Spinal cord (tissue), 10 donors: ENCODE measurements at places on chromosomes 16 and 17. TPM values are rescaled to one million over a fixed set of nuclear protein-coding genes. Genes with fewer than 3 reads are reported as not detected.

Gene LAT
- 0.40 TPM for total RNA-seq

DNA sequence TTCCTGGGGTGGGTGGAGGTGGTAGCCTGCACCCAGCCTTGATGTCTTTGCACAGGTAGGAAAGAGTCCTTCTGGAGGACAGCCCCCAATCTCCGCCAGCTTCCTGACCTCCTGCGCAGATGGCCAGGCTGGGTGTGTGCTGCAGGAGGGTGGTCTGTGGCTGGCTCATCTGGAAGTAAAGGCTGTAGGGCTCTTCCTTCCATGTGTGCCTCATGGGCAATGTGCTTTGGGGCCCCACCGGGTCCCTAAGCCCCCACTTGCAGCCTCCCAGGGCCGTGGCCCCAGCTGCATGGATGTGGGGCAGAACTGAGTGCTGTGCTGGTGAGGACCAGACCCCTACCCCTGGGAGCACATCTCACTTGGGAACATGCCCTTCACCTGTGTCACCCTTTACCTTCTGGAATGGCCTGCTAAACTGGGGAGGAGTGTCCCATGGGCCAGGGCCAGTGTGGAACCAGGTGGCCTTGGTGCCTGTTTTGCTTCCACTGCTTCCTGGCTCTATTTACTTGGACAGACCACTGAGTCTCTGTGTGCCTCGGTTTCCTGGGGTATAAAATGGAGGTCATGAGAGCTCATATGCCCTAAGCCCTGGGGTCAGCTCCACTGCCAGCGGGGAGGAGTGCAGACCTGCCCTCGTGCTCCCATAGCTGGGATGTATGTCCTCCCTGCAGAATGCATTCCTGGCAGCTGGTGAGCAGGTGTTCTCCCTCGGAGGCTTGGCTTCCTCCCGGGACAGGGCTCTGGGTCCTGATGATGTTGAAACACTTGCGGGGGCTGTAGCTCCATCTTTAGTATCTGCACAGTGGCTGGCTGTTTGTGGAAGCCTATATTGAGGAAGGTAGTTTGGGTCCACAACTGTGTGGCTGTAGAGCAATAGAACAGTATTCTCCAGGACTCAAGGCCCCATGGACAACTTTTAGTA, 18.0 kb downstream of the MPRIP start:
- H3K4me1 ChIP-seq = peaks cover 39% of the 10 kb centered on the region
- H3K4me3 ChIP-seq = no peak overlapping the region
- H3K36me3 ChIP-seq = peaks cover 45% of the 10 kb centered on the region
- no peak for DNase-seq
- no peak overlapping the region for H3K27ac ChIP-seq

Gene IGF2BP1
- total RNA-seq = 1.4 TPM

Gene RRAD
- 1.8 TPM for total RNA-seq

GRCh38 chr16:48182979-48183537, 27.3 kb upstream of the ABCC12 start:
- H3K4me3 ChIP-seq = no peak overlapping the region
- H3K27ac ChIP-seq = no peak overlapping the region
- no peaks in the 10 kb centered on the region for H3K4me1 ChIP-seq
- H3K27me3 ChIP-seq = no peaks in the 10 kb centered on the region

Gene KRT25
- not detected for total RNA-seq

GRCh38 chr17:78617511-78618061, 40.4 kb upstream of the DNAH17 start:
- peaks cover 13% of the 10 kb centered on the region for H3K4me1 ChIP-seq
- peaks cover 2% of the 10 kb centered on the region for H3K27me3 ChIP-seq
- DNase-seq = peak; percentile 33

- peak overlapping the region; percentile 75 for H3K4me3 ChIP-seq
- peak overlapping the region; percentile 96 for H3K27ac ChIP-seq
- H3K36me3 ChIP-seq = peaks cover 57% of the 10 kb centered on the region
- no peaks in the 10 kb centered on the region for H3K27me3 ChIP-seq
Measured at GRCh38 chr16:31459687-31460581, 633 bp downstream of the ARMC5 start.

Gene SRL
- total RNA-seq = 1.9 TPM

Gene C16orf54
- 1.1 TPM for total RNA-seq

DNA sequence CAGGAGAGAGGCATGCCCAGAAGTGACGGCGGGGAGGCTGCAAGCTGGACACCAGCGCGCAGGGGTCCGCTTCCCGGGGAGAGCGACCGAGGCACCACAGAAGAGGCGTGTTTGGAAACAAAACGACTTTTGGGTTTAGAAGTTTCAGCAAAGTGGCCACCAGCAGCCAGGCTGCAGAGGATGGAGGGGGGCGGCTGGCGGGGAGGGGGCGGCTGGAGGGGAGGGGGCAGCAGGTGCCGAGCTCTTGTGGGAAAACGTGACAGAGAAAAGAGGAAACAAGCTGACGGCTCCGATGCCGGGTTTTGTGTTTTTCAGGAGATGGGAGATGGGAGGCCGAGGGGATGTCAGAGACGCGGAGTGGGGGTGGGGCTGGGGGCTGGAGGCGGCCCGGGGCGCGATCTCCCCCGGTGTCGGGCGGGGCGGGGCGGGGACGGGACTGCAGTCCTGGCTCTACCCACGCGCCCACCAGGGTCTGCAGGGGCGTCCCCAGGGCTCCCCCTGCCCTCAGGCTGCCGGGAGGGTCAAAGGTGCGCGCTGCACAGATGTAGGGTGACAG, 32.1 kb upstream of the RPH3AL start:
- H3K4me1 ChIP-seq = peaks cover 44% of the 10 kb centered on the region
- no peaks in the 10 kb centered on the region for H3K36me3 ChIP-seq
- H3K27me3 ChIP-seq = peaks cover 3% of the 10 kb centered on the region
- no peak for DNase-seq
- peak overlapping the region; percentile 15 for H3K27ac ChIP-seq

Gene MPP3
- 30.2 TPM for total RNA-seq

Gene CSH2
- 7.2 TPM for total RNA-seq

Gene CHST6
- 5.4 TPM for total RNA-seq

DNA sequence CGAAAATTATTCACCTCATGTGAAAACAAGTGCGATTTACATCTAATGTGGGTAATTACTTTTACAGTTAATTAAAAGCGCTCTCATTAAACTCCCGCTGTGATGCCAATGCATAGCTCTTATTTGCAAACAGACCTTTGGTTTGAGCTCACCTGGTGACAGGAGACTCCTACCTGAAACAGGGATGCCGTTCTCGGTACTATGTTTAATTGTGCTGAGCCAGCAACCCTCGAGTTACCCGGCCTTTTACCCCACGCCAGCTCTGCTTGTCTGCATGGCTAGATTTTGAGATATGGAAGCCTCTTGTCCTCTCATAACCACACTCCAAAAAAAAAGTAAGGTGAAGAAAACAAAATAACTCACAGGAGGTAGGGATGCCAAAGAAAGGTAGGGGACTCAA, 690.4 kb upstream of the RBFOX1 start:
- H3K4me3 ChIP-seq = no peak overlapping the region
- H3K27ac ChIP-seq = no peak overlapping the region
- no peaks in the 10 kb centered on the region for H3K4me1 ChIP-seq
- H3K27me3 ChIP-seq = no peaks in the 10 kb centered on the region
- no peaks in the 10 kb centered on the region for H3K36me3 ChIP-seq

Gene GLYR1
- 52.5 TPM for total RNA-seq

- H3K27ac ChIP-seq = no peak overlapping the region
- DNase-seq = no peak
- H3K4me1 ChIP-seq = peaks cover 36% of the 10 kb centered on the region
- peaks cover 3% of the 10 kb centered on the region for H3K36me3 ChIP-seq
- peaks cover 50% of the 10 kb centered on the region for H3K27me3 ChIP-seq
Measured at GRCh38 chr16:88681709-88682451, 4.4 kb downstream of the SNAI3 start.

GRCh38 chr17:77828749-77829539, 129.6 kb upstream of the TNRC6C start:
- no peak overlapping the region for H3K4me3 ChIP-seq
- H3K27me3 ChIP-seq = no peaks in the 10 kb centered on the region
- peaks cover 53% of the 10 kb centered on the region for H3K4me1 ChIP-seq

GRCh38 chr16:67541391-67542263, 13.0 kb downstream of the RIPOR1 start:
- peaks cover 38% of the 10 kb centered on the region for H3K4me1 ChIP-seq
- peaks cover 80% of the 10 kb centered on the region for H3K36me3 ChIP-seq
- peaks cover 2% of the 10 kb centered on the region for H3K27me3 ChIP-seq

GRCh38 chr16:67762385-67762784, 43.3 kb upstream of the GFOD2 start:
- peaks cover 23% of the 10 kb centered on the region for H3K36me3 ChIP-seq
- H3K27me3 ChIP-seq = no peaks in the 10 kb centered on the region
- H3K4me3 ChIP-seq = no peak overlapping the region
- H3K4me1 ChIP-seq = peaks cover 8% of the 10 kb centered on the region
- H3K27ac ChIP-seq = no peak overlapping the region

GRCh38 chr16:71807905-71808592, 585 bp downstream of the AP1G1 start:
- no peaks in the 10 kb centered on the region for H3K27me3 ChIP-seq
- peak; percentile 13 for DNase-seq
- H3K4me3 ChIP-seq = peak overlapping the region; percentile 99
- peak overlapping the region; percentile 98 for H3K27ac ChIP-seq

DNA sequence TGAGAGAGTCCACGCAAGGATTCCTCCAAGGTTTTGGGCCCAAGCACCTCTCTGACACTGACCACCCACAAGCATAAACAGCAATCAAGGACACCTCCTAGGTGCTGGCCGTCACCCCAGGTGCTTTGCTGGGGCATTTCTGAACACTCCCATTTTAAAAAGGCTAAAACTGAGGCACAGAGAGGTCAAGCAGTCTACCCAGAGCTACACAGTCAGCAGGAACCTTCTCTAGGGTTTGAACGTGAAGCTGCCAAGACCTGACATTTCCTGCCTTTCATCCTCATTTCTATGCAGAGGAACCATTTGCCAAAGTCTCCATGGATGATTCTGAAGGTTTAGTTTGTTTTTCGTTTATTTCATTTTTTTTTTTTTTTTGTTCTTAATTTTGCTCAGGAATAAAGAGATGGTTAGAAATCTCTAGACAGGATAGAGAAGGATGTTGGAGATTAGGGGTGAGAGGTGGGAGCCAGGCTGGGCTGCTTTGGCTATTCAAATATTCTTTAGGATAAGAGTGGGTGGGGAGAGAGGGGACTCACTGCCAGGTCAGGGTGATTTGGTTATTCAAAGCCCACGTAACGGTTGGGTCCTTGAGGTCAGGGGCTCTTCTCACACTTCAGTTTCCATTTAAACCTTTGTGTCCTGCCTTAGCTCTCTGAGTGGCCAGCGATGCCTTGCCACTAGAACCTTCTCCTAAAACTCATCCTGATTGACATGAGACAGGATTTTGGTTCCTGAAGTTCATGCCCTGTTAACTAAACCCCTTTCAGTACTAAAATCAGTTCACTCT, 6.2 kb downstream of the PLCG2 start:
- peaks cover 4% of the 10 kb centered on the region for H3K27me3 ChIP-seq
- no peaks in the 10 kb centered on the region for H3K36me3 ChIP-seq
- peaks cover 3% of the 10 kb centered on the region for H3K4me1 ChIP-seq
- DNase-seq = no peak

- no peak overlapping the region for H3K4me3 ChIP-seq
- no peaks in the 10 kb centered on the region for H3K4me1 ChIP-seq
Measured at GRCh38 chr17:59914274-59914854, 21.4 kb downstream of the RPS6KB1 start.

Gene PTGES3L
- 1.8 TPM for total RNA-seq

DNA sequence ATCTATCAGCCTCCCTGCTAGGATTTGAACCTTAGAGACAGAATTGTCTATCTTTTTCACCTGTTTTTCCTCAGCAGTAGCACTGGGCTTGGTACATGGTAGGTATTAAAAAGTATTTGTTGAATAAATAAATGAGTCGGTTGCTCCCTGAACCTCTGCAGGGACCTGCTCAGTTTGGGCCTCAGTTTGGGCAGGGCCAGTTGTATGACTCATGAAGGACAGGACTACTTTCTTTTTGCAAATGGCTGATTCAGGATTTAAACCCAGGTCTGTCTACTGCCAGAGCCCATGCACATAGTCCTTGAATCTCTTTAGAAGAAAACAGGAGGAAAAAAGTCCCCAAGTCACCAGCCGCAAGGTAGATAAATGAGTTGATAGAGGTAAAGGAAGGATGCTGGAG, 3.1 kb downstream of the MMP2 start:
- no peak overlapping the region for H3K4me3 ChIP-seq
- H3K36me3 ChIP-seq = peaks cover 20% of the 10 kb centered on the region
- H3K4me1 ChIP-seq = peaks cover 29% of the 10 kb centered on the region

GRCh38 chr17:19629449-19629848, 19.1 kb upstream of the ALDH3A2 start:
- no peak overlapping the region for H3K4me3 ChIP-seq
- DNase-seq = no peak
- no peaks in the 10 kb centered on the region for H3K27me3 ChIP-seq
- no peaks in the 10 kb centered on the region for H3K36me3 ChIP-seq

- no peak overlapping the region for H3K4me3 ChIP-seq
- no peaks in the 10 kb centered on the region for H3K36me3 ChIP-seq
- no peaks in the 10 kb centered on the region for H3K27me3 ChIP-seq
Measured at GRCh38 chr17:61584866-61585265, 6.2 kb downstream of the NACA2 start.
